ENCODE measurements at places on chromosomes 11 and 22.

- DNase-seq = no peak
These were observed 15.4 kb downstream of the C11orf24 start for GRCh38 chr11:68256331-68256741.

- no peak for DNase-seq
These were observed 59.6 kb upstream of the ADORA2A start for GRCh38 chr22:24367841-24368240.

GRCh38 chr22:19903513-19903912 is 38.1 kb upstream of the COMT start:
- DNase-seq = no peak

DNA sequence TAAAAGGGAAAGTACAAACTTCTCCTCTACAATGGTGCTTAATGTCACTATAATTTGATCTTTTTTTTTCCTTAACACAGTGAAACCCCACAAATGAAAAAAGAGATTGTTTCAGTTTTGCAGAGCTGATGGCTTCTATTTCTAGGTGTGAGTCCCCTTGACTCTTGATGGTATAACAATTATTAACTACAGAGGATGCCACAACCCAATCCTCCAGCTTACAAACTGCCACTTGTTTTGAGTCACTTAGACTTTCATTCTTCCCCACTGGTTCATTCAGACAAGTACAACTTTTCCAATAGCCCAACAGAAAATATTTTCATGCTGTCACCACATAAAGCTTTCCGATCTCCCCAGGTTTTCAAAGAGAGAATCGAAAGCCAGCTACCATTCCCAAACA is 812.2 kb downstream of the LRRC4C start:
- DNase-seq = no peak

- DNase-seq = no peak
These were observed 30.1 kb upstream of the FADD start for GRCh38 chr11:70173018-70173417.

DNA sequence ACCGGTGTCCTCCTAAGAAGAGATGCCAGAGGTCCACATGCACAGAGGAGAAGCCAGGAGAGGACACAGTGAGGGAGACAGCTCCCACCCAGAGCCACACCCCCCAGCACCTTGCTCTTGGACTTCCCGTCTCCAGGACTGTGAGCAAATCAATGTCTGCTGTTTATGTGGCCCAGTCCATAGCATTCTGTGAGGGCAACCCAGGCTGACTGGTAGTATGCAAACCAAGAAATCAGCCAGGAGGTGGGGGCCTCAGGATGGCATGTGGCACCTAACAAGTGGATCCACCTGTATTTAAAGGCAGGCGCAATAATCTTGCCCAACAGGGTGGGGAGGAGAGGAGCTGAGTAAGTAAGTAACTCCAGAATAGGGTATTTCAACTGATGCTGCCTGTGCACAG is 136.4 kb downstream of the BRD1 start:
- DNase-seq = no peak

GRCh38 chr11:69915501-69916250 is 96.5 kb upstream of the FGF3 start:
- DNase-seq = no peak

All from activated CD4-positive, alpha-beta T cell treated with anti-CD3 and anti-CD28 coated beads for 1 hour (primary cell).